ENCODE measurements at places on chromosomes 2 and 18.

DNA sequence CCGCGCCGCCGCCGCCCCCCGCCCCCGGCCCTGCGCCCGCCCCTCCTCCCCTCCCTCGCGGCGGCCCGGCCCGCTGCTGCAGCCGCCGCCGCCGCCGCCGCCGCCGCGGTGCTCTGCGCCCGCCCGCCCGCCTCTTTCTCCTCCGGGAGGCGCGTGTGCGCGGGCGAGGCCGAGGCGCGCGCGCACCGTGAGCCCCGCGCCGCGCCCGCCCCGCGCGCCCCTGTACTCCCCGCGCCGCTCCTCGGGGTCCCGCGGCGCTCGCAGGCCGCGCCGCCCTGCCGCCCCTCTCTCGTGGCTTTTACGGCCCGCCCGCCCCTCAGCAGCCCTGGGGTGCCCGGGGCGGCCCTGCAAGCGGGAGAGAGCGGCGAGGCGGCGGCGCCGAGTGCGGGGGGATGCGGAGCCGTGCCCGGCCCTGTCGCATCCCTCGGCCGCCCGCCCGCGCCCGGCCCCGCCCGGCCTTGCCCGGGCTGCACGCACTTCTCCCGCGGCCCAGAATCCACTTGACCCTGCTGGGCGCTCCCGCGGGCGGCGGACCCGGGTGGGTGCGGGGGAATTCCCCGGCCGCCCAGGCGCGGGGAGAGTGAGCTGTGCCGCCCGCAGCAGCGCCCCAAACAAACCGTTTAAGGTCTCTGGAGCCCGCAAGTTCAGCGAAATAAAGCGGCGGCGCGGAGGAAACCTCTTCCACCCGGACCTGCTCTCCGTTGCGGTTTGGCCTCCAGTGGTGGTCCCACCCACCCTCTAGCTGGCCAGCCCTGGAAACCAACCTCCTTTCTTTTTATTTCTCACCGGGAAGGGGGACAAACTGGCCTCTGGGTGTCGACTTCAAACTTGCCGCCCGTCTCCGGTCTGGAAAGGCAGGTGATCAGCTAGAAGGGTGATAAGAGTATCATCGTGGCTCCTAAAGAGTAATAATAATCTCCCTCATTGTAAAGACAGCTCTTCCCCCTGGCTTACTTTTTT, 37.4 kb downstream of the AFF3 start:
- DNase-seq = no peak

DNA sequence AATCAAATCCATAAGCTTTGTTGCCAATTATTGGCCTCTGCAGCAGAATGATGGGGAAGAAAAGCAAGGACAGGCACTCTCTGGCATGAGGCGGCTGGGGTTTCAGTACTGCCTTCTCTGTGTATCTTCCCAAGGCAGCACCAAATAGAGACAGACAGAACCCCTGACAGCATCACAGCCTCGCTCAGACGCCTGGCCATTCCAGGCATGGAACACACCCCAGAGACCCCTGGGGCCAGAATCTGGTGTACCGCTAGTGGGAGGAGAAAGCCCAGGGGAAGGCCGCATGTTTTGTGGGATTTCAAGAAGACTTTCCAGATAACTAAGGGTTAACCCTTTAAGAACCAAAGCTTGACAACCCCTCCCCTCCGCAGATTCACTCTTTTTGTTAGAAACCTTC, 282.1 kb downstream of the EN1 start:
- DNase-seq = no peak

- DNase-seq = no peak
Observed at GRCh38 chr2:237062585-237062984, 23.1 kb upstream of the COPS8 start.

- no peak for DNase-seq
Observed at GRCh38 chr2:128411431-128411830, 92.8 kb upstream of the HS6ST1 start.

- no peak for DNase-seq
Observed at GRCh38 chr2:238174701-238175100, 15.9 kb downstream of the ERFE start.

DNA sequence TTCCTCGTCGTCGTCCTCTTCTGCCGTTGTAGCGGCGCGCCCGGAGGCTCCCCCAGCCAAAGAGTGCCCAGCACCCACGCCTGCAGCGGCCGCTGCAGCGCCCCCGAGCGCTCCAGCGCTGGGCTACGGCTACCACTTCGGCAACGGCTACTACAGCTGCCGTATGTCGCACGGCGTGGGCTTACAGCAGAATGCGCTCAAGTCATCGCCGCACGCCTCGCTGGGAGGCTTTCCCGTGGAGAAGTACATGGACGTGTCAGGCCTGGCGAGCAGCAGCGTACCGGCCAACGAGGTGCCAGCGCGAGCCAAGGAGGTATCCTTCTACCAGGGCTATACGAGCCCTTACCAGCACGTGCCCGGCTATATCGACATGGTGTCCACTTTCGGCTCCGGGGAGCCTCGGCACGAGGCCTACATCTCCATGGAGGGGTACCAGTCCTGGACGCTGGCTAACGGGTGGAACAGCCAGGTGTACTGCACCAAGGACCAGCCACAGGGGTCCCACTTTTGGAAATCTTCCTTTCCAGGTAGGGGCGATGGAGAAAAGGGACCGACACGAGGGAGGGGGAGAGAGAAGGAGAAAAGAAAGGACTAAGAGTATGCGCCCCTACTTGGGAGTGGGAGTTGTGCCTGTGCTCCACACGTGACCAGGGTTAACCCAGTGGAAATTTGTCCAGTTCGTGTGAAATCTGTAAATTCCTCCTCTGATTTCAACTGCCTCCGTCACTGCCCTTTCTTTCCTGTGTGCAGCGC, 800 bp downstream of the HOXD13 start:
- no peak for DNase-seq

DNA sequence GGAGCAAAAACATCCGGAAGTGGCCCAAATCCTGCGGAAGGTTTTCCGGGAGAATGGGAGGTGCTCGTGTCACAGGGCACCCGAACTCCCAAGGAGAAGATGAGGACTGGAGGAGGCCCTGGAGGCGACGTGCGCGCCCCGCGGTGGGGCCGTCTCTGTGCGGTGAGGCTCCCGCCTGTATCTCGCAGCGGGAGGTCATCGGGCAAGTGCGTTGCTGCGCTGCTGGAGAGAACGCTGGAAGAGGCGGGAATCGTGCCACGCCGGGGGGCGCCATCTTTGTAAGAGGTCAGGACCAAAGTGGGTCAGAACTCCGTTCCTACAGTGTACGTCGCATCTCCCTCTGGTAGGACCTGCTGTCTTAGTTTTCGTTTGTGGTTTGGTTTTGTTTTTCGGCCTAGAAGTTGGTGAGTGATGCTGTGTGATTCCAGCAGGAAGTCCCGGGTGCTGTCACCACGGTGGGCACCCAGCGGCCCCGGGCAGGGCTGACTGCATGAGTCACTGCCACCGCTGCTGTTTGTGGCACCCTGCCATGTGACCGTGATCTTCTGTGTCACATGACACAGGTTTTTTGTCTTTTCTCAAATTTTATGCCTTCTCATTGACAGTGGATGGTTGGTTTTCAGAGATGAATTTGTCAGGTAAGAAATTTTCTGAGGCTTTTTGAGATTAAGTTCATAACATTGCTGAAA, 21.5 kb upstream of the ATP9B start:
- no peak for DNase-seq

DNA sequence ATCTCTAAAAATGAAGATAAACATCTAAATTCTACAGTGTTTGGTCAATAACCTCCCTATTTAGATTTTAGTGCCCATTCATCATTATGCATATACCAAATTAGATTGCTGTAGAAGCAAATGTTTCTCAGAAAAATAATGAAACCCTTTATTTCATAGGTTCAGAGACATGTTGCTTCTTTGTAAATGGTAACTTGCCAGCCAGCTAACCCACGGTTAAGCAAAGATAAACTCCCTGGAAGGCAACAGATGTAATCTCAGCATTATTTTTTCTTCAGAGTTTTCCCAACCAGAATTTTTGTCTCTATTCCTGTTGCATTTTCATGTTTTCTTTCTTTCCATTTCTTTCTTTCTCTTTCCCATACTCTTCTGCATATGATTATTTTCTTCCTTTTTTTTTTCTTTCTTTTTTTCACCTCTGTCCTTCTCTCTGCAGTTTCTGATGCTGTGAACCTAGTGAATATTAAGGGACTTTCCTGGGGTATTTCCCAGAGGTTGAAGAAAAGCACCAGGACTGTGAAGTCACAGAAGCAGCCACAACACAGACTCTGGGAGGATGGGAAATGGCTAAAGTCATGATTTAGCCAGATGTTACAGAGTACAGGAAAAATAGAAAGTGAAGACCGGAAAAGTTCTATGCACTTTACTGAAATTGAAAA, 50.0 kb upstream of the DSG1 start:
- no peak for DNase-seq

DNA sequence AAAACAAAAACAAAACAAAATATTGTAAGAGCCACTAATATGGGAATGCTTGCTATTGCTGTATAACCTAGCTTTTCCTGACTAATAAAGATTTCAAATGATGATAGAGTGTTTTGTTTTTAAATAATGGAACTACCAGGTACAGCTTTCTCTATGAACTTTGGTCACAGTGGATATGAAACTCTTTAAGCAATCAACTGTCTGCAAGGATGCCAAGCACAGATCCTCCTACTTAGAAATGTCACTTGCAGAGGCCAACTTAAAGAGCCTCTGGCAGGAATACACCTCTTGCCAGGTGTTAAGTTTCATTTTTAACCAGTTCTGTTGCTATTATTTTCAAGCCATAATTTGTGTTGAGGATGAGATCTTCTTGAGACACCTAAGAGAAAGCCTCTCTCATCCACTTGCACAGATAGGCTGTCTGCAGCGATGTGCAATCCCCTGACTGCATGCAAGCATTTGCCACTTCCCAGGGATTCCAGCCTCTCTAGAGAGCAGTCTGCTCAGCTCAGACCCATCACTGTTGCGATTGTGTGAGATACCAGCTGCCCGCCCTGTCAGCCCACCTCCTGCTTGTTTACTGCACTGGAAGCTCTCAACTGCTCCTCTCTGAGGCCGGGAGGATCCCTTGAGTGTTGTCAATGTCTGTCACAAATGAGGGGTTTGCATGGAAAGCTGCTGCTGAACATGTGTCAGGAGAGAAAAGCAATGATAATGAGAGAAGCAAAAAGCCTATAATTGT, 86.1 kb upstream of the SCG2 start:
- no peak for DNase-seq

- peak; percentile 88 for DNase-seq
Observed at GRCh38 chr2:68828887-68829708, 42.1 kb downstream of the BMP10 start.

DNA sequence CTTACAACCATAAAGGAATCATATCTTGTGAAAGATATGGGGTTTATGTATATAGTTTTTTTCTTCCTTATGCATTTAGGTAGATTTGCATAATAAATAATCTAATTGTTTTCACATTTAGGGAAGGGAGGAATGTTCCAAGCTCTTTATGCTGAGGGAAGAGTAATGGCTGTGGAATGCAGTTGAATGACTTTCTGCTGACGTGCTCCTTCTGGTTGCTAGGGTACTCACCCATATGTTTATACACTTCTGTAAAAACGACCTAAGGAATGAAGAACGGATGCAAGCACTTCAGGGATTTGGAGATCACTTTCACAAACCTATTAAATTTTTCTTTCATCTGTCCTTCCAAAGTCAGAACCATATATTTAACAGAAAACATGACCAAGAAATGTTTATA, 29.2 kb upstream of the PPP4R1 start:
- no peak for DNase-seq

GRCh38 chr2:9260464-9260918, 53.9 kb downstream of the ASAP2 start:
- no peak for DNase-seq

DNA sequence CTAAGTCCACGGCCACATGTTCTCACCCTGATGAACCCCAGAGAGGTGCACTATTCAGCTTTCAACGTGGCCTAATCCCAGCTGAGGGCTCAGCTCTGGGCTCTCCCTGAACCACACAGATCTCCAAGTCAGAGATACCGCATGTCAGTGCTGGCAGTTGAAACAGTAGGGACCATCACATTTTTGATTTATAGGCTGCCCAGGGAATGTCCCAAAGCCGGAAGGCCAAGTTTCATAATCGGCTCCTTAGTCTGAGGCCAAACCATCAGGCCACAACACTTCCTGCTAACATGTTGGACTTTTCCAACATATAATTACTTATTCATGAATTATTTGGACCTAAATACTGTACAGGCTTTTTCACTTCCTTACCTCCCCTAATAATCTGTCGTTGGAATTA, 91.9 kb upstream of the KLHL29 start:
- DNase-seq = no peak

DNA sequence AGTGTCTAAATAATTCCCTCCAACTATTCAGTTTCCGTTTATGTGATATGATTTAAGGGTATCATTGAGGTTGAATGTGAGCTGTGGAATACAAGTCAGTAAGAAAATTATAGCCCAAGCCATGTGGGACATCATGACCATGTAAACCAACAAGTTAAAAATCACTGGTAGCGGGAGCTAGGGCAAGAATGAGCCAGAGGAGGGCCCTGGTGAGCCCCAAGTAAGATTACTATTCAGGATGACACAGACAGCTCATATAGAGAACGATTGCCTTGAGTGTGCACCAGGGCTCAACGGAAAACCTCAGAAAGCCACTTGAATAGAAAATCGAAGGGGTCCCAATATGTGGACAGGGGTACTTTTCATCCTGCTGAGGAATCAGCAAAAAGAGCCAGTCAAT, 87.8 kb upstream of the RBMS1 start:
- no peak for DNase-seq

GRCh38 chr2:75317316-75317715, 118.0 kb upstream of the TACR1 start:
- DNase-seq = no peak

GRCh38 chr2:121489911-121490583, 40.6 kb upstream of the RNU4ATAC start:
- no peak for DNase-seq

GRCh38 chr2:20539776-20540586, 93.1 kb downstream of the RHOB start:
- DNase-seq = no peak

GRCh38 chr2:174333372-174334277, 1.1 kb upstream of the SP9 start:
- DNase-seq = no peak

DNA sequence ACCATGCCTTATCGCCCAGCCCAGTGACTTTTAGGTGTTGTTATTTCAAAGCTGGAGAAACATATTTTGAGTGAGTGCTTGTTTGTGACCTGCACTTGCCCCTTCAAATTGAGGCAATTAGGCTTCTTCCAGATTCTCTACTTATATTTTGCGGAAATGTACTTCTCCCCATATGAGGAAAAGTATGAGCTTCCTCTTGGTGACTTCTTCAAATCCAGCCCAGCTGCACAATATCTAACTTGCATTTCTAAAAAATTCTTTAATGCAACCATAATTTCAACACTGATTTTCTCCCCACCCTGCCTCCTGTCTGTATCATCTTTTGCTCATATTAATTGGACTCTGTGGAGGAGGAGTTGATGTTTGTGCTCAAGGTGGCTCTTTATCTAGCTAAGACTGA, 391.2 kb upstream of the POU3F3 start:
- DNase-seq = no peak

All from thoracic aorta (tissue), 2 donors.